ENCODE measurements at places on chromosomes 2 and 18. TPM values are rescaled to one million over a fixed set of nuclear protein-coding genes. Genes with fewer than 3 reads are reported as not detected.

POTEJ gene
- not detected for total RNA-seq

CCDC141 gene
- total RNA-seq: 22.8 TPM

GRCh38 chr18:68500556-68500955 lies 214.4 kb downstream of the TMX3 start:
- no peak overlapping the region for H3K27ac ChIP-seq
- H3K36me3 ChIP-seq: no peaks in the 10 kb centered on the region
- no peak for DNase-seq
- no peak overlapping the region for H3K4me3 ChIP-seq
- peaks cover 2% of the 10 kb centered on the region for H3K4me1 ChIP-seq

GRCh38 chr18:61435064-61435652 lies 101.9 kb downstream of the CDH20 start:
- H3K36me3 ChIP-seq: peaks cover 2% of the 10 kb centered on the region
- no peak overlapping the region for H3K27ac ChIP-seq

GRCh38 chr18:13268158-13269012 lies 49.8 kb downstream of the LDLRAD4 start:
- no peaks in the 10 kb centered on the region for H3K27me3 ChIP-seq
- peaks cover 41% of the 10 kb centered on the region for H3K4me1 ChIP-seq
- peak overlapping the region; percentile 84 for H3K4me3 ChIP-seq
- no peak for DNase-seq
- H3K36me3 ChIP-seq: no peaks in the 10 kb centered on the region

DNA sequence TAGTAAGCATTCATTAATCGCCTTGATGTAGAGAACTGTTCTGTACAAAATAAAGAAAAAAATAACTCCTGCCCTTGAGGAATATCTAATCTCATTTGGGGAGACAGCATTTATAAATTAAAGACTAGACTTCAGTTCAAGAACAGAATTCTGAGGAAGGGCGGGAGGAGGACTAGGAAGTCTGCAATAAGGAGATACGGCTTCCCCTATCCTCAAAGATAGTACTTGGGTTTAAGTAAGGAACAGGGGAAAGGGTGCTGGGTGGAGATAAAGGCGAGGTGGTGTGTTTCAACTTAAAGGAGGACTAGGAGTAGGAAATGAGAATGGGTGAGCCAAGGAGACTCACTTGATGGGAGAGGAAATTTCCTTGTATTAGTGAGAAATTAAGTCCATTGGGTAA lies 121.9 kb upstream of the MSTN start:
- H3K27me3 ChIP-seq: peaks cover 14% of the 10 kb centered on the region
- H3K4me3 ChIP-seq: no peak overlapping the region
- H3K4me1 ChIP-seq: peaks cover 10% of the 10 kb centered on the region
- DNase-seq: no peak

GRCh38 chr2:53220969-53221368 lies 546.6 kb upstream of the CHAC2 start:
- H3K27me3 ChIP-seq: no peaks in the 10 kb centered on the region
- no peak overlapping the region for H3K4me3 ChIP-seq
- DNase-seq: no peak
- no peaks in the 10 kb centered on the region for H3K4me1 ChIP-seq
- H3K36me3 ChIP-seq: peaks cover 2% of the 10 kb centered on the region

DNA sequence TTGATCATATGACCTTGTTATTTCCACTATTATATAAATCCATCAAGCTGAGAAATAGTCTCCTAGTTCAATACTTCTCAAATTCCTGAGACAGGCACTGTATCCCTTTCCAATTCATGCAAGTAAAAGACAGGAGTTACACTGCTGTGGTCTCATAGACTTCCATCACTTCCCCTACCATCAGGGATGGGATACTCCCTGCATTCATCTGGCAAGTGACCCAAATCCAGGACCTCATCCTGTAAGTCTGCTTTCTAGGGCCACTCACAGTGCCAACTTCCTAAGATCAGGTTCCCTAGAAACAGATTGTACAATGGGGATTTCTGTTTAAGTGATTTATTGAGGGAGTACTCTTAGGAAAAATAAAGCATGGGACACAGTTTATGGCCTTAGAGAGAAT lies 424.0 kb upstream of the CDH7 start:
- H3K27ac ChIP-seq: no peak overlapping the region

Measured in T-helper 17 cell (primary cell).